ENCODE measurements at places on chromosomes 6 and 20.

DNA sequence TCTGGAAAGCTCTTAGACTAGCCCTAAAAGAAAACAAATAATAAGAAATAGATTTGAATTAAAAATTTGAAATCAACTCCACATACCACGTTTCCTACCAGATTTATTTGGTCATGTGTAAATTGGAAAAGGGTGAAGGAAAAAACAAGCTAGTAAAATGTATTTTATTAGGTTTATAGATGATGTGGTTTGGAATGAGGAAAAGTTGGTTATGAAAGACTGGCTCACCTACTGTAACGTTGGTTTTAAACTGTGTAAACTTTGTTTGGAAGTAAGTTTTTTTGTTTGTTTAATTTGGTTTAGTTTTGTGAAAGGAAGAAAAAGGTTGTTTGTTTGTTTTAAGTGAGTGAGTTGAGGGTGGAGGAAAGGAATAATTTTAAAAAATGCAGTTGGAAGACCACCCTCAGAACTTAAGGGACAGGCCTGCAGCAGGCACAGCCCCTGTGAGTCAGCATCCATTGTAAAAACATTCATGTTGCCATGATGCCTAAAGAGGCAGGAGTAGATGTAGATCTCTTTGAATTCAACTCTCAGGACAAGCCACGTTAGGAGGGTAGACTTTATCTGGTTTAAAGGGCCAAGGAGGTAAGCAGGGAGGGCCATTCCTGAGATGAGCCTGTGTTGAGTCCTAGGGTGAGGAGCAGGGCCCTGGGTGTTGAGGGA is 93.7 kb upstream of the SCGN start:
- no peak for DNase-seq

DNA sequence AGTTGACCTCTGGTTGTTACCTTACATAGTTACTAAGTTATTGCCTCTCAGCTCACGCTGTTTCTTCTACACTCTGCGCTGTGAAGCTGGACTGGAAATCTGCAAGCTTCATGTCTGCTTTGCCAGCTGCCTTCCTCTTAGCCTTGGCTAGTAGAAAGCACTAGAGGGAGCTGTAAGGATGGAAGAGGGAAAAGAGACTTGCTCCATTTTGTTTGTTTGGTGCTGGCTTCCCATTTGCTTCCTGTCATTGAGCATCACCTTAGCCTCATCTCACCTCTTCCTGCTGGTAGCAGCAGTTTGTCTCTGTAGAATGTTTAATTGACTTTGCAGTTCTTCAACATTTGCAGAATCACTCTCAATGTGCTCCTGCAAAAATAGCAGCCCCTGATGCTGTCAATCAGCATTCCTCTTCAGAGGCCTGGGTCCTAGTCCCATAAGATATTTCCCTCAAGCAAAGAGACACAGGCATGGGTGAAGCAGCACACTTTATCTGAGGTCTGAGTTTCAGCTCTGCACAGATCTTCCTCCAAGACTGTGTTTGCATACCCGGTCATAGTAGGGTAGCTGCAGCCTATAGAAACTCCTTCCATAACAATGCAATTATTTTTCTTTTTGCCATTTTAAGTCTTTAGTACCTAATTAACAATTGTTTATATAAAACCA is 302.2 kb upstream of the EPHA7 start:
- DNase-seq = peak; percentile 14

DNA sequence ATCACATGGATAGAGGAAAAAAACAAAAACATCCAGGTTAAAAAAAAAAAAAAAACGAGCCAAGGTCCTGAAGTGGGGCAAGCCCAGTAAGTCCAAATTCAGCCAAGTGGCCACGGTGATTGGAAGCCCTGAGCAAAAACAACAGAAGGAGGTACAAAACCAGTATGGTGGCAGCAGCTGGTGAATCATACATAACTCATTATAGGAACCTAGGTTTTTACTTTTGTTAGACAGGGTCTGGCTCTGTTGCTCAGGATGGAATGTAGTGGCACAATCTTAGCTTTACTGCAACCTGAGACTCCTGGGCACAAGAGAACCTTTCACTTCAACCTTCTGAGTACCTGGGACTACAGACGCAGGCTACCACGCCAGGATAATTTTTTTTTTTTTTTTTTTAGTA is 22.7 kb upstream of the MYB start:
- no peak for DNase-seq

GRCh38 chr6:142302421-142303175 is 791 bp downstream of the ADGRG6 start:
- DNase-seq = no peak

- no peak for DNase-seq
These were observed 15.9 kb downstream of the BCL2L1 start for GRCh38 chr20:31706607-31707257.

DNA sequence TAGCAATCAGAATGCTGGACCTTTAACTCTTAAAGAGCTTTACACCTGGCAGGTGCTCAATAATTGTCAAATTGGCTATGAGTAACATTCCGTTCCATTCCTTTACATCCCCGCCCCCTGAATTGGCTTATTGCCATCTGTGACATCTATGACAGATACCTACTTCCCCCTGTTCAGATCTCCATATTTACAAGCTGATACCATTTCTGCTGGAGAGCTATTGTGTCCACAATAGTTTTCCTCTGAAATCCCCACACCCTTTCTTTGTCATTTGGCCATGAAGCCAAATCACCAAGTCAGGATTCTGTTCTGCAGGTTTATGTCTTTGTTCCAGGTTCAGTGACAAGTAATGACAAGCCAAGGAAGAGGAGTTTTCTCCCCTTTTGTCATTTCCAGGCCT is 3.2 kb downstream of the CDH26 start:
- DNase-seq = no peak

DNA sequence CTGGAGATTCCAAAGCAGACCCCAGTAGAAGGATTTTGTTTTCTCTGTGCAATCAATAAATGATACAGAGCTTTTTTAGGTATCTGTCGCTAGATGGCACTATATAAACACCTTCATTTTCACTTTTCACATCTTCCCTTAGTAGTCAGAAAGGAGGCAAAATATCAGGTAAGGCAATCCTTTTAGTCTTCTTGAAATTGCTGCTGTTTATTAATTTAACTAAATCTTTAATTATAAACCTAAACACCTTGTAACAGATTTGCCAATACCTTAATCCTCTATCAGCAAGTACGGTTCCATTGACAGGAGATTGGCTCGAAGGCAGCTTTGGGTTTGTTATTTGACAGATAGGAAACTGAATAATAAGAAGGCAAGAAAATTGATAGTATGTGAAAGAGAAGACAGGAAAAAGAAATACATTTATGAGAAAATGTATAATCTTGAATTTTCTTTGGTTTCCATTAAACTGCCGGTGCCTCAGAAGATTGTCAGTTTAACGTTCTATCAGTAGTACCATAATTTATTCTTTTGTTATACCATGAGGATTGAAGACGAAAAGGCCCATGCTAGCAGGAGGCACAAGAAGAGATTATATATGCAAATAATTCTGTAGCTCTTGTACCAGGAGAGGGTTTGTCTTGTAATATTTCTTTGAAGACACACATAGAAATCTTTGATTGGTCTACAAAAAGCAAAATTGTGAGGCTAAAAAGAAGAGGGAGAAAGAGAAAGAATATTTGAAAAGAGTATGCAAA is 23.5 kb upstream of the IBTK start:
- DNase-seq = peak; percentile 46

GRCh38 chr6:169752074-169752623 is 727 bp downstream of the ERMARD start:
- DNase-seq = no peak

DNA sequence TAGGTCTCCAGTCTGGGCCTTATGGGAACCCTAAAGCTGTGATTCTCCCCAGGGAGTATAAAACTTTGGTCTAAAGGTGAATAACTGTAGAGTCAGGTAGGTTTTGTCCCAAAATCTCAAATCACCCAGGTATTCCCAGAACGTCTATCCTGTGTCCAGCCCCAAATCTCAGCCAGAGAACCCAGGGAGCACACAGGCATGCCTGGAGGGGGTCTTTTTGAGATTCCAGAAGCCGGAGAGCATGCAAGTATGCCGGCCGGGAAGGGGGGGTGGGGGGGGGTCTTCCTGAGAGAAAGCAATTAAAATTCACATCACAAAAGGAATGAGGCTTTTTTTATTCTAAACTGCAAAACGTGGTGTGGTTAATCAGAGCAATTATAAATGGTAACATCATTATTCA is 210.0 kb downstream of the PTPRT start:
- DNase-seq = no peak

Measured in retina (tissue), 1 donor.